ENCODE measurements at places on chromosomes 5 and 9.
A peak's percentile ranks its signal among the peaks of the same experiment; 100 is the strongest.

- no peak for DNase-seq
Measured at GRCh38 chr5:178078197-178079010, 34.9 kb upstream of the N4BP3 start.

DNA sequence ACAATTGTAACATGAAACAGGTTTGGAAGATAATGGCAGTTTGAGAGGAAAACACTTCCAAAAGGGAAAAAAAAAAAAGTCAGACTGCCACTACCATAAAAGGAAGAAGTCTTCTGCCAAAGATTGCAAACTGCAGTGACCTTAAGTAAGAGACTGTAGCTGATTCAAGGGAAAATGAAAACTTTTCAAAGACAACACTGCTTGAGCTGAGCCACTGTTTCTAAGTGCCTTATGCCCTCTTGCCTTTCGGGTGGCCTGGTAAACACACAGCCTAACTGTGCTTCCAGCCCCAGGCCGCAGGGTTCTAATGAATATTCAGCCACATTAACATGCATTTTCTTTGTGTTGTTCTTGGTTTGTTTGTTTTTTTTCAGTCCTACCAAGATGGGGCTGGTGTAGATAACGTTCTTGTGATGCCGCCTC lies 354.6 kb downstream of the BNC2 start:
- peak; percentile 8 for DNase-seq

DNA sequence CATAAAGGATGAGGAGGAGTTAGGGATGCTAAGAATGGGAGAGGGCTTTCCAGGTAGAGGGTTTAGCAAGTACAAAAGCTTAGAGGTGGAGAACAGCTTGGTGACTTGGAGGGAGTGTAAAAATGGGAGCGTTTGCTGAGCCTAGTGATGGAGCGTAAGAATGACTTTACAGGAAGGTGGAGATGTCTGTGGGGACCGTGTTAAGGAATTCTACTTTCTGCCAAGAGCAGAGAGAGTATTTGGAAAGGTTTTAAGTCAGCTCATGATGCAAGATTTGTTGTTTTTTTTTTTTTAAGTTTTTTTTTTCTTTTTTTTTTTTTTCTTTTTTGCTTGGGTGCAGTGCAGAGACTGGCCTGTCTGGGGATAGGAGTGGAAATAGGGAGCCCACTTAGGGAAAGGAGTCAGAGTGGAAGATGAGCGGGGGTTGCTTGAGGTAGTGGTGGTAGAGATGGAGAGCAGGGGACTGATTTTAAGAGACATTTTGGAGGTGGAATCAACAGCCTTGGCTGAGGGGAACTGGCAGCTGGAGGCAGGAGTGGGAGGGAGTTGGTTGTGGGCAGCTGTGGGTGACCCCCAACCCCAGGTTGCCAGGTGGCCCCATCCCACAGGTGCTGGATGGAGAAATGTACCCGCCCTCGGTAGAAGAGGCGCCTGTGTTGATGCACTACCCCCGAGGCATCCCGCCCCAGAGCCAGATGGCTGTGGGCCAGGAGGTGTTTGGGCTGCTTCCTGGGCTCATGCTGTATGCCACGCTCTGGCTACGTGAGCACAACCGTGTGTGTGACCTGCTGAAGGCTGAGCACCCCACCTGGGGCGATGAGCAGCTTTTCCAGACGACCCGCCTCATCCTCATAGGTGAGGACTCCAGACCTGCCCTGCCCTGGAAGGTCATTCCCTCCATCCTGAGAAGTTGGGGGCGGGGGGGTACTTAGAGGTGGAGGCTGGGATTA lies 12.4 kb downstream of the PTGS1 start:
- no peak for DNase-seq

GRCh38 chr5:120465436-120465961 lies 1.4 kb downstream of the PRR16 start:
- DNase-seq: no peak

DNA sequence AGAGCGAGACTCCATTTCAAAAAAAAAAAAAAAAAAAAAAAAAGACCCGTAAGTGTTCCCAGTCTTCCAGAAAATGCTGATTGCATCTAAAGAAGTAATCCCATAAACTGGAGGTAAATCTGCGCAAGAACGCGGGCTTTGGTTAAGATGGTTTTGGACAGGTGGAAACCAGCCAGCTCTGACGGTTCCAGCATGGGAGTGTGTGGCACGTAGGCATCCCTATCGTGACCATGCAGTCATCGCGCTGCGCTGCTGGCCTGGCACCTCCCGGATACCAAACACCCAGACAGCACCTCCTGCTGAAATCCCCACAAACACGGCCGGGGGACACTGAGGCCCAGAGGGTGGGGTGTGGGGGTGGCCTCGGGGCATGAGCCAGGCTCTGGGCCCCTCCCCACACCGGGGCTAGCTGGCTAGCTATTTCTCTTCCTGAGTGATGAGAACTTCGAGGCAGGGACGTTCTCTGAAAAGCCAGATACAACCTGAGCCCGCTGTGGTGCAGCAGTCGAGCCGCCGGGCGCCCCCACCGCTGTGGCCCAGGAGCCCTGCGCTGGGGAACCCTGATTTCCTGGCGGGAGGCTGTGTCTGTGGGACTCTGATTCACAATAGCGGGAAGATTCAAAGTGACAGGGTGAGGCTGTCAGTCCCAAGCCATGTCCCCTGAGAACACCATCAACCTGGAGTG lies 32.2 kb upstream of the NOTCH1 start:
- no peak for DNase-seq

- no peak for DNase-seq
Measured at GRCh38 chr5:33330426-33330825, 110.3 kb upstream of the TARS1 start.

- DNase-seq: no peak
Measured at GRCh38 chr5:86526811-86527348, 90.9 kb upstream of the COX7C start.

- no peak for DNase-seq
Measured at GRCh38 chr5:116386633-116387032, 188.0 kb downstream of the SEMA6A start.

- peak; percentile 74 for DNase-seq
Measured at GRCh38 chr5:172716796-172717313, 54.1 kb downstream of the DUSP1 start.

- no peak for DNase-seq
Measured at GRCh38 chr9:132150256-132150655, 11.6 kb upstream of the NTNG2 start.

DNA sequence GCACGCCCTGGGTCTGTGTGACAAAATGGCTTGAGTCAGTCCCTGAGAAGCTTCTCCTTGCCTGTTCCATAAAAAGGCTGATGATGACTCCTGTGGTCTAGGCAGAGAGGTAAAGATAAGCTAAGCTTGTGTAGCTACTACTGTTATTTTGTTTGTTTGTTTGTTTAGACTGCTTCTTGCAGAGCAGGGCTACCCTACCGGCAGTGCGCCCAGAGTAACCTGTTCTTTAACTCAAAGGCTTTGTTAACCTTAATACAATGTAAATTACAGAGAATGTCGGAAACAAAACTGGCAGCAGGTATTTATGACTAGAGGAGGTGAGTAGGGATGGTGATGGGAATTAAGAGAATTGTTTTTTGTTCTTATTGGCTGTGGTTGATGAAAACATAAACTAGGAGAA lies 87.6 kb downstream of the F2RL2 start:
- no peak for DNase-seq

All from globus pallidus (tissue), 1 donor.